Activated naive CD4-positive, alpha-beta T cell treated with anti-CD3 and anti-CD28 coated beads for 36 hours (primary cell): ENCODE measurements at places on chromosomes 1 and 21. TPM values are rescaled to one million over a fixed set of nuclear protein-coding genes. Genes with fewer than 3 reads are reported as not detected.

DNA sequence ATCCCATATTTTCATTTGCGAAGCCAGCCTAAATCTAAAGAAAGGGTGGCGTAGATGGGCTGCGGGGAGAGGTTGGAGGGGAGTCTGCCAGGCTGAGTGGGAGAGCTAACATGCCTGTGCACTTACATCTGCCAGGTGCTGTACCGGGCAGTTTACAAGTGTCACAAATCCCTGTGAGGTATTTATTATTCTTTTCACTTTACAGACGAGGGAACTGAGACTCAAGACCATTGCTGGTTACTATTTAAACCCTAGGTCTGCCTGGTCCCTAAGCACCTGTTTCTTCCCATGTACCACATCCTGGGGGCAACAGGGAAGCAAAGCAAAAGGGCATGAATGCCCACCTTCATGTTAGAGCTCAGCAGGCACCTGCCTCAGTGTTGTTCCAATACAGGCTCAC is 19.4 kb upstream of the EFNA1 start:
- DNase-seq = no peak

DNA sequence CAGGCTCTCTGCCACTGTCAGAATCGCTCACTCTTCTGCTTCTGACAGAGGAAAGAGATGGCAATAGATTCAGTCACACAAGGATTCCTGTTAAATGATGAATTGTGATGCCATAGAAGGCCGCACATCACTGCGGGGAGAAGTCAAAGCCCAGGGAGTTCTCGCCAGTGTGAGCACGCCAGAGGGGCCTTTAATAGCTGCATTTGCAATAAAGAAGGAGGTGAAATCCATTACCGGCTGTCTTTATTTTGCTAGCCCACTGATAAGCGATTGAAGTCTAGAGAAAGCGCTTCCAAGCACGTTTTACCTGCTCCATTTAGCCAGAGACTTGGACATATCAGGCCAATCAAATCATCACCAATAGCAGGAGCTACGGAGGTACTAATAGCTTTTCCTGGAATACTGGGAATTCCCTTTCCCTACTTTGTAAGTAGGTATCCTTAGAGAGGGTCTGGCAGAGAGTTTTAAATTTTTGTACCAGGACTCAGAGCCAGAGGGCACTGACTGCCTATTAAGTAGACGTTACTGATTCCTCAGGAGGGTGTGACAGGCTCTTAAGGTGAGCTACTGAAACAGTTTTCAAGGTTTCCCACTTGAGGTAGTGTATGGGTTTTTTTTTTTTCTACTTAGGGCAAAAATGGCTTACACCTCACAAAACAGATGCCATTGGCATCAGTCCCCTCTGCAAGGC is 10.2 kb upstream of the TARBP1 start:
- no peak for DNase-seq

DNA sequence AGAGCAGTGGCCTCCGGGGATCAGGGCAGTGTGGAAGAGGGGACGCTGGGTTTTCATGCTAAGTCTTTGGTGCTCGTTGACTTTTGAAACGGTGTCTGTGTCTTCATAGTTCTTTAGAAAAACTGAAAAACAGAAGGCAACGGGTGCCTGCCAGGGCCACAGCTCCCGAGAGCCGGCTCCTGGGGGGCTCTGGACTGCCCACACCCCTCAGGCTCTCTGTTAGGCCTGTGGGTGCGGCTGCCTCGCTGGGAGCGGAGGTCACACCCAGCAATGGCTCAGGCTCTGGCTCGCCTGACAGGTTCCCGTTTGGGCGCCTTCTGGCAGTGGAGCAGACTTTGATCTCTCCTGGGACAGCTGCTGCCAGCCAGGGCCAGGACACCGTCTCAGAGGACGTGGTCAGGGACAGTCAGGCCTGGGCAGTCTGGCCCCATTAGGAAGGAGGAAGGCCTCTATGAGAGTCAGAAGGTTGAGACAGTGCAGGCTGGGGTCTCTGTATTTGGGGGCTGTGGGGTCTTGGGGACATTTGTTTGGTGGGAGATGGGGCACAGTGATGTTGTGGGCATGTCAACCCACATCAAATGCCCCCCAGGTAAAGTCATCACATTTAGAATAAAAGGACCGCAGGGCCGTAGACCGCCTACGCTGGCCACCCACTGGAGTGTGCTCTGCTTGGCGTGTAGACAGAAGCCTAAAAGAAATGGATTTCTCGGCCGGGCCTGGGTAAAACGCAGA is 5.6 kb downstream of the ARHGEF16 start:
- no peak for DNase-seq

Gene PROX1
- total RNA-seq = 0.12 TPM

- DNase-seq = no peak
Measured at GRCh38 chr1:74005533-74005932, 192.4 kb downstream of the LRRIQ3 start.

GRCh38 chr1:6603915-6604558 is 1.4 kb upstream of the KLHL21 start:
- no peak for DNase-seq

Gene FMOD
- 5.8 TPM for total RNA-seq

GRCh38 chr1:83857103-83857502 is 141.8 kb downstream of the TTLL7 start:
- no peak for DNase-seq
